Endothelial cell (in vitro differentiated cells): ENCODE measurements at places on chromosomes 12 and 14.
A peak's percentile ranks its signal among the peaks of the same experiment; 100 is the strongest.

DNA sequence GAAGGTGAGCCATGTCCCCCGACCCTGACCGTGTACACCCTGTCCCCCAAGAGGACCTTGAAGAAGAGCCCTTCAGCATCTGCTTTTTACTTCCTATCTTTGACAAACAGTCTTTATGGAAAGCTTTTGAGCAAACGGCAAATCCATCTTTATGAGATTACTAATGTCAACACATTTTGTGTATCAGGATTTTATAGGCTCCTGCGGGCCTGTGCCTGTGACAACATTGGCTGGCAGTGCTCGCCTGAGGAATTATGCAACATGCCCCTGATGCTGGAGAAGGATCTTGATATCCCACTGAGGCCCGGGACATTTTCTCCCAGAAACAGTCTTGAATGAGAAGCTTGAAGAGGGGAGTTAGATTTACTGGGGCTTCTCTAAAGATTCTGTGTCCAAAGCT, 416.5 kb downstream of the NRXN3 start:
- DNase-seq = no peak

- DNase-seq = no peak
Observed at GRCh38 chr12:26112703-26113147, 12.1 kb downstream of the BHLHE41 start.

DNA sequence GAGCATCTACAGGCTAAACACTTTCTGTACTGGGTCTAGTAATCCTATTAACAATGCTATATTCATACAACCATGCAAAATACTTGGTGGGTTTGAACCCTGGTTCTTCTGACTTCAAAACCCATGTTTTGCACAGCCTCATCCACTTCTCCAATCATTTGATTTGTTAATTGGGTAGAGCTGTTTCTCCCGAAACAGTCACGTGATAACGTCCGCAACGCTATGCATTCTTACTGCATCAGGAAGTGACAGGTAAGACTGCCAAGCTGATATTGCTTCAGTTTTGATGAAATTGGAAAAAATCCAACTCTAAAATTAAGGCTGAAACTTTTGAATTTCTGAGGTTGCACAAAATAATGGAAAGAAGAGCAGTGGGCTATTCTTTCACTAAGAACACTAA, 30.4 kb upstream of the RNU6-7 start:
- DNase-seq = no peak

DNA sequence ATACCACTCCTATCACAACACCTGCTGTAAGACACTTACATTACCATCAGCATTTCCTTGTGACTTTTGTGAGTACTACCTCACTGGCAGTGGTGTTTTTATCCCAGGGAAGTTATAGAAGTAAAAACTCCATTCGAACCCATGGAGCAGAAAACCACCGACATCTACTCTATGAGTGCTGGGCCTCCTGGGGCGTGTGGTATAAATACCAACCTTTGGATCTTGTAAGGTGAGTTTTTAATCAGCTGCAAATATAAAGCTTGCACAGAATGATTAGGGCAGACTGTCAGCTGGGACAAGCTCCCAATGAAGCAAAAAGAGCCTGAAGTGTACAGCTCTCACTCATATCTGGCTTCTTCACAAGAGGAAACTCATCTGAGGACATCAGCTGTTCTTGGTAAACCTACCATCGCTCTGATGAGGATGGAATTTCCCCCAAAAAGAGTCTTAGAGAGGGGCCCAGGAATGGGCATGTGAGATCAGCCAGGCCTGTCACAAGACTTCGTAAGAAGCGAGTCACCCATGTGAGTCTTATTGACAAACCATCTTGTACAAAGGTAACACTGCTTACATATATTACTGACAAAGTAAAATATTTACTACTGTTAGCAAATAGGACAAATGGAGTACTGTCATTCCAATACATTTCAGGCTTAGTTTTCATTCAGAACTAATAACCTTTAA, 170.0 kb downstream of the SLC5A8 start:
- DNase-seq = no peak

DNA sequence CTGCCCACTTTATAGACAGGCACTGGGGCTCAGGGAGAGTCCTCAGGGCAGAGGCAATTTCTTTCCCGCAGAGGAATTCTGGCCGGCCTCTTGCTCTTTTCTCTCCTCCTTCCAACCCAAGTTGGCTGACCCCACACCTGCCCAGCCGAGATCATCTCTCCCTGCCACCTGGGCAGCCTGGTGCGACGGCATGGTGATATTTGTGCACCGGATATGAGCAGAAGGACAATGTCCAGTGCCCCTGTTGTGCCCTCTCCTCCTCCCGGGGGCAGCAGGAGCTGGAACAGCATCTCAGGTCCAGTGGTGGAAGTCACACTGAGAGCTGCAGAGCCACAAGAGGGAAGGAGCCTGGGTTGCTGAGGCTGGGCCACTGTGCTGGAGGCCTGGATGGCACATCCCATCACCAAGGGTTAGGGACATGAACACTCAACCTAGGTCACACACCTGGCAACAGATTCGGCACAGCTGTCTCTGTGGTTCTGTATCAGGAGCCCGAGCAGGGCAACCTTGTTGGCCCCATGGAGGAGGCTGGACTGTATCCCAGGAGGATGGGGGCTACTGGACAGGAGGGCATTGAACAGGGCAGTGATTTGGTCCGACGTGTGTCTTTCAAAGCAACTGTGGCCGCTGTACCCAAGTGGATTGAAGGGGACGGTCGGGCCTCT, 57.7 kb upstream of the DIO3 start:
- no peak for DNase-seq

- no peak for DNase-seq
Observed at GRCh38 chr12:6049587-6049986, 74.9 kb downstream of the VWF start.

GRCh38 chr12:104727726-104728465, 230.2 kb downstream of the SLC41A2 start:
- DNase-seq = no peak

DNA sequence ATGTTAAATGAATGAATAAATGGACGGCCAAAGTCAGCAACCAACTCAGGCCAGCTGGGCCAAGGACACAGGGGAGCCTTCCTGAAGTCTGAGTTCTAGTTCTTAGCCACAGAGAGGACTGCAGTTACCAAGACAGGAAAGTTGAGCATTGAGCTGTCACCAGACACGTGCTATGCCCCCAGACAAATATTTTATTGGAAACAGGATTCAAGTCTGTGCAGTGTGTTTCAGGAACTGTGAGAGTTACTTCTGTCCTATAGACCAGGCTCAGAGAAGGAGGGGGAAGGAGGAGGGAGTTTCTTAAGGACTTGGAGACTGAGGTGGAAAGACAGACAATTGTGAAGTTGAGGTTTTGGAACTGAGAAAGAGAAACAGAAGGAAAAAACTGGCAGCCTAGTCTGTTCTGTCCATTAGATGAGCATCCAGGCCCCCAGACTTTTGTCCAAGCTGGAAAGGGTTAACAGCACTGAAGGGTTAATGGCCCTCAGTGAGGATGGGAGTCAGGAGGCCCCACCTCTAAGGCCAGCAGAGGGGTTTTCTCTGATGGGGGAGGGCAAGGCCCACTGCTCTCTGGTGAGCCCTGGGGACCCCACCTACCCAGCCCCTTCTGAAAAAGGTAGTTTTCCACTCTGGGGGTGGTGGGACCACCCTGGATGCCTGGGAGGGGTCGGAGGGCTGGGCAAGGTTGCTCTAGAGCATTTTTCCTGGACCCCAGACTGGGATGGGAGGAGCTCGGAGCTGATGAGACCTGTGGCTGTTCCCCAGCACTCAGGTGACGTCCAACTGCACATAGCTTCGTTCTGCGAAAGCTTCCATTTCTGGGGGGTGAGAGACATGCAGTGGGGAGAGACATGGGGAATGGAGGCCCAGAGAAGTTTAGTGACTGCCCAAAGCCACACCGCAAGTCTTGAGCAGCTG, 6.9 kb upstream of the CMKLR1 start:
- no peak for DNase-seq

DNA sequence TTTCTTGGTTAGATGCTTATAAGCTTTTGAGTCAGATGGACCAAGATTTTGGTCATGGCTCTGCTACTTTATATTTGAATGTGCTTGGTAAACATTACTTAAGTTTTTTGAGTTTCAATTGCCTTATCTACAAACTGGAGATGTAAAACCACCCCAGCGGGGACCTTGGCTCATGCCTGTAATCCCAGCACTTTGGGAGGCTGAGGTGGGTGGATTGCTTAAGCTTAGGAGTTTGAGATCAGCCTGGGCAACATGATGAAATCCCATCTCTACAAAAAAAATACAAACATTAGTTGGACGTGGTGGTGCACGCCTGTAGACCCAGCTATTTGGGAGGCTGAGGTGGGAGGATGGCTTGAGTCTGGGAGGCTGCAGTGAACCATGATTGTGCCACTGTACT, 11.2 kb downstream of the NECAP1 start:
- no peak for DNase-seq

DNA sequence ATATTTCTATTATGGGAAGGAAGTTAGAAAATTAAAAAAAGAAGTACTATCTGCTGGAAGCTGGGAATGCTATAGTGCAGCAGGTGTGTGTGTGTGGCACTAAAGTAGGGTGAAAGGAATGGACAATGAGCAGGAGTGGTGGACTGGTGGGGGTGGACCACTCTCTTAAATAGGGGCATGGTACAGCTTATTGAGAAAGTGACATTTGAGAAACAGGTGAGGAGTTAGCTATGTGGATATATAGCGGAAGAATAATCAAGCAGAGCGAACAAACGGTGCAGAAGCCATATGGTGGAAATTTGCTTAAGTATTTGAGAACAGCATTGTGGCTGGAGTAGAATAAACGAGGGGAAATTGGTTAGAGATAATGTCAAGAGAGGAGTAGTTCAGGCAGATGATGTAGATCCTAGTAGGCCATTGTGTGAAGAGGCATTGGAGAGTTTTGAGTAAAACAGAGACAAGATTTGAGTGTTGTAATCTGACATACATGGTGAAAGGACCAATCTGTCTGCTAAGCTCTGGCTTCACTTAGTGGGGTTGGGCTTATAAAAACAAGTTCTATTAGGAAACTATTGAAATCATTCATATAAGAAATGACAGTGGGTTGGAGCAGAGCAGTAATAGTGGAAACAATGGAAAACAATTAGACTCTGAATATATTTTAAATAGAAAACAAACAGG, 149.2 kb upstream of the SYT10 start:
- DNase-seq = no peak

GRCh38 chr12:89225401-89225800, 126.9 kb downstream of the DUSP6 start:
- DNase-seq = no peak

GRCh38 chr12:45615268-45615667, 114.2 kb upstream of the ARID2 start:
- no peak for DNase-seq

DNA sequence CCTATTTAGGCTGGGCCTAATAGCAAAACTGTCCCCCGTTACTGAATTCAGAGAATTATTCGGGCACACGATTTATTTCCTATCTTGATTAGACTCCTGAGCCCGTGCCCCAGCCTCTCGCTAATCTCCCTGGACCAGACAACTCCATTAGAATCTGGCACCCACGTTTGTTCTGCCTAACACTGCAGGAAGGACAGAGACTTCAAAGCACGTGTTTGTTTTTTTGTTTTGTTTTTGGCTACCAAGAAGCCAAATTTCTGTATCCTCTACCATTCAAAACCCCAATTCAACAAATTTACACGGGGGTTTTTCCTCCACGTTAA, 4.8 kb downstream of the USP44 start:
- DNase-seq = no peak

GRCh38 chr12:124698211-124698997, 131.0 kb upstream of the NCOR2 start:
- no peak for DNase-seq

DNA sequence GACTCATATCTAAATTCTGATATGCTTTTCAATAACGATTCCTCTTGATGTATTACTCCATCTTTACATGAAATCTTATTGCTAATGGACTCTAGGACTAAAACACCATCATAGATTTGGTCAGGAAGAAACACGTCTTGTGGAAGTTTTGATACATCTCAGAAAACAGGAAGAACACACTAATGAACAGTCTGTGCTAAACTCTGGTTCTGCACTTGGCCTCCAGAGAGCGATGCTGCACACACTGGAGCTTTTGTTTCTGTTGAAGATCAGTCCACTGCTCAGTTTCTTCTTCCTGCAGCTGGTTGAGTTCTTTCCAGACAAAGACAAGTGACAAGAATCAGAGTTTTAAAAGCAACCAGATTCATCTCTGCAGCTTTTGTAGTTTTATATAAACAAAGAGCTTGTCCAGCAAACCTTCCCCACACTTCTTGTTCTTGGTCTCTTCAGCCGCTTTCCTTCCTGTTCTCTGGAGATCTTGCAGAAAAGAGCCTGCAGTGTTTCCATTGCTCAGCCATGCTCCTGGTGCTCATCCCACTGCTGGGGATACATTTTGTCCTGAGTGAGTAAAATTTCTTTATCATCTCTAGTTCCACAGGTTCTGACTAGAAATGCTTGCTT, 229.1 kb upstream of the OR4E1 start:
- DNase-seq = no peak

DNA sequence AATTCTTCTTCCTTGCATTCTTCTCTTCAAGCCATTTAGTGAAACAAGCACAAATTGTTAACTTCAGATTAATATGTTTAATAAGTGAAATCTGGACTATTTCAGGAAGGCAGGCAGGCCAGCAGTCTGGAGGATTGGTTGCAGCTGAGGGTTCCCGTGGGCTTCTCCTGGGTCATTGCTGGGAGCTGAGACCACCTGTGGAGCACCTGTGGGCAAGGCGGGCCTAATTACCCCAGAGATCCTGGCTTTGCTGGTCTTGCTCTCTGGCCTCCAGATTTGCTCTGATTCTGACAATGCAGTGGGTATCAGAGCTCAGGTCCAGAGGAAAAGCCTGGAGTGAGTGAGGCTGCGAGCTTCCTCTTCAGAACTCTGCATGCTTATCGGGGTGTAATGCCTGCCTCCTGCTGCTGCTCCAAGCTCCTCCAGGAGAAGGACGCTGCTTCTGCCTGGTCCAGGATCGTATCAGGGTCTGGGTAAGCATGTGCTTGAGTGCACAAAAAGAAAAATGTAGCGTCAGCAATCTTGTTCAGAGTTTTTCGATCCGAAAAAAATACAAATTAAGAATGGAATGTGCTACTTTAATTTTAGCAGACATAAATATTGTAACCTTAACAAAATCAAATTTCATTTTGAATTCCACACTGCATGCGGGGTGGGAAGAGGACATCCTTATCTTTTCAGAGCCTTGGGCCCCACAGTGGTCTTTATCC, 93.8 kb downstream of the TMEM30B start:
- peak; percentile 11 for DNase-seq

DNA sequence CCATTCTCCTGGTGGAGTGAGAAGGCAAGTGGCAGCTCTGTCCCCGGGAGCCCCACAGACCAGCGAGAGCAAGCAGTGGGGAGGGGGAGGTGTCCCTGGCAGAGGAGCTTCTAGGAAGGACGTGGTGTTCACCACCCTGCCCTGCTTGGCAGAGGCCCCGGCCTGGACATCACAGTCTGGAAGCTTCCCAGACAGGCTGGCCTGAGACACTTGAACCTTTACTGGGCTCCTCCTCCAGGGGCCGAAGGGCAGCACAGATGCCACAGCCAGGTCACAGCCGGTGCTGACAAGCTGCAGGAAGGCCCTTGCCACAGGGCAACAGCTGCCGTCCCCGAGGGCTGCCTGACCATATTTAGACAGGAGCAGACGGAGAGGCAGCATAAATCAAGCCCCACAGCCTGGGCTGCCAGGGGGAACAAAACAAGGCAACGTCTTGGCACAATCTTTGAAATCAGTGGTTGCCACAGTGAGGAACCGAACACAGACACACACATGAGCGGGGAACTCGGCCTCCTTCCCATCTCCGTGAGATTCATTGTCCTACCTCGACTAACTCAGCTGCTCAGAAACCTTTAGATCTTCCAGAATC, 28.5 kb downstream of the PRIMA1 start:
- DNase-seq = no peak
